Lung microvascular endothelial cell (primary cell): ENCODE measurements at places on chromosomes 11 and 22. TPM values are rescaled to one million over a fixed set of nuclear protein-coding genes. Genes with fewer than 3 reads are reported as not detected.
A peak's percentile ranks its signal among the peaks of the same experiment; 100 is the strongest.

Gene SMC1B
- not detected in 2 replicates for total RNA-seq

DNA sequence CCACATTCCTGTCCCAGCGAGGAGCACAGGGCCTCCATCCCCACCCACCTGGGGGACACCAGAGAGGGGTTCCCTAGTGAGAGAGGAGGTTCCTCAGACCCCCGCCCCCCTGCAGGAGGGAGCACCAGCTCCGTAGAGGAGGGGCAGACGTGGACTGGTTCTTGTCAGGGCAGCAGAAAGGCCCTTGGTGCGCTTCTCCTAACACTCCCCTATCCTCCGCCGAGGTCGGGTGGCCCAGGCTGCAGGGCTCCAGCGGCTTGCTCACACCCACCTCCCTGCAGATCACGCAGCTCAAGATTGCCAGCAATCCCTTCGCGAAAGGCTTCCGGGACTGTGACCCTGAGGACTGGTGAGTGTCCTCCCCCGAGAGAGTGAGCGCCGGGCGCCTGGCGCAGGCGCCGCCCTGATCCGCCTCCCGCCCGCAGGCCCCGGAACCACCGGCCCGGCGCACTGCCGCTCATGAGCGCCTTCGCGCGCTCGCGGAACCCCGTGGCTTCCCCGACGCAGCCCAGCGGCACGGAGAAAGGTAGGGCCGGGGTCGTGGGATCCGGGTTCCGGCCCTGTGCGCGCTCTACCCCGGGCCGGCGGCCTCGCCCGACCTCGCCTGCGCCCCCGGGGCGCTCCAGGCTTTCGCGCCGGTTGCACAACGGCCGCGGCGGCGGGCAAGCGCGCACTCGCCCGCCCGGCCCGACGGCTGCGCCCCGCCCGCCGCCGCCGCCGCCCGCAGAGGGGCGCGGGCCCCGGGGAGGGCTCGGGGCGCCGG lies 5.1 kb downstream of the TBX1 start:
- DNase-seq = peak; percentile 59

Gene NXPE4
- not detected in 2 replicates for total RNA-seq

DNA sequence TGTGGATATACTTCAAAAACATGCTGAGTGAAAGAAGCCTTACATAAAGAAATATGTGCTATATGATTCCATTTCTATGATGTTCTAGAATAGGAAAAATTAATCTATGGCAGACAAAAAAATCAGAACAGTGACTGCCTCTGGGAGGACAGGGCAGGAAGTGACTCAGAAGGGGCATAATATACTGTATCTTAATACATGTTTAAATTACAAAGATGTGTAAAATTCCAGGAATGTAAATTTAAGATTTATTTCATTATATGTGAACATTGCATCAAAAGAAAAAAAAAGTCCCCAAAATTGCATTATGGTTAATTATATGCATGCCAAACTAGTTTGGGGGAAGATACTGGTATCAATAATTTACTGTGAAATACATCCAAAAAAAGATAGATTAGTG lies 32.2 kb downstream of the SBF2 start:
- DNase-seq = peak; percentile 24

- no peak for DNase-seq
Measured at GRCh38 chr11:73965076-73965763, 14.4 kb downstream of the DNAJB13 start.

- no peak for DNase-seq
Measured at GRCh38 chr11:100769165-100769564, 82.1 kb downstream of the ARHGAP42 start.

GRCh38 chr11:128520206-128520887 lies 67.0 kb downstream of the ETS1 start:
- DNase-seq = peak; percentile 46

Gene VPREB3
- total RNA-seq = not detected in 2 replicates

DNA sequence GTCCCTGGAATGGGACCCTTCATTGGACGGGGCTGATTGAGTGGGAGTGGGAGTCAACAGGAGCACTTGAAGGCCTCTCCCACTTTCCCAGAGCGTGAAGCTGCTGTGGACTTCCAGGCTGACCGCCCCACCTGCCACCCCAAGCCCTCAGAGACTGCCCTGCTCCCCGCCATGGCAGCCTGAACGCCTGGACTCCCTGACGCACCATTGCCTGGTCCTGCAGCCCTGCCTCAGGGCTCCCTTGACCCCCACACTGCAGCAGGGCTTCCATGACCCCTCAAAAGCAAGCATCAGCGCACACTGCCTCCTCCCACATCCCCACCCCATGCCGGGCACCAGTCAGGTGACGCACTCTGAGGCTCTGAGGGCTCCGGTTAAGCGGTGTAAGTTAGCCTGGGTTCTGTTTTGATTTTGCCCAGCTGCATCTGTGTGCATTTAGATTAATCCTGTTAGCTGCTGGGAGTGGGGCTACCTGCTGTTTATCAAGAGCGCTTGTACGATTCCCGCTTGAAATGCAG lies 39.4 kb downstream of the TRIM29 start:
- DNase-seq = no peak

Gene CDC42EP2
- 5.4 and 10.1 TPM in 2 replicates for total RNA-seq
